ENCODE measurements at places on chromosomes 1 and 21.

DNA sequence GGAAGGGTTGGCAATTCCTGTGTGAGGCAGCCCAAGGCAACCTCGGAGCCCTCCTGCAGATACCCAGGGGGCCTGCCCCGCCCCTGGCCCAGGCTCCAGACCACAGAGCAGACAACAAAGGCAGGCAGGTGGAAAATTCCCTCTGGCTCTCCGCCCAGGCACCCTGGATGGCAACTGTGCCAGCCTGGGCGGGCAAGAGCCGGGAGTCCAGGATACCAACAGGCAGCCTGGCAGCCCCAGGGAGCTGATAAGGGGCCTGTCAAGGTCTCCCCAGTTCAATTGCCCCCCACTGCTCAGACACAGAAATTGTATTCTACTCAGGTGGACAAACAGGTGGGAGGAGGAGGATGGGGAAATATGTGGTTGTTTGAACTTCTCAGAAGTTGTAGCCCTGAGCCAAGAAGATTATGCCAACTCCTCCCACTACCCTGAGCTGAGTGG, 15.4 kb upstream of the GPR37L1 start:
- DNase-seq, result no peak

DNA sequence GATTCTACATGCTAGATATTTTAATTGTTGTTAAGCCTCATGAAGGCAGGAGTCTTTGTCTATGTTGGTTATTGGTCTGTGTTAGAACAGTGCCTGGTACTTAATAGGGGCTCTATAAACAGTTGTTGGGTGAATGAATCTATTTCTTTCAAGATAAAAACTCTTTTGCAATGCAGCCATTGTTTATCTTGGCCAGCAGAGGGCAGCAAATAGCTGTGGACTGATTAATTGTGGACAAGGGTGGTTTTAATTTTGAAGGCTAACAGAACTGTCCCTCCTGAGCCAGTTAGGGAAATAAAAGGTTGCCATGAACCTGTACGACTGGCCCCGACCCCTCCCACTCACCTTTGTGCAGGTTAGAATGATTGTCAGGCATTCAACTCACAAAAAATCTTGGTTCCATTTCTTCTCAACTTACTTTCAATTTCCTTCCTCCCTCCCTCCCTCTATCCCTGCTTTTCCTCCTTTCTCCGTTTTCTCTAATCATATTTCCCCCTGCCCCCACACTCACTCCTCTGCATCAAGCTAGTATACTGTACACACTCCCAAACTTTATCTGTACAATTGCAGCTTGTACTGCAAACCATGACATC, 66.3 kb upstream of the DIRAS3 start:
- no peak for DNase-seq

DNA sequence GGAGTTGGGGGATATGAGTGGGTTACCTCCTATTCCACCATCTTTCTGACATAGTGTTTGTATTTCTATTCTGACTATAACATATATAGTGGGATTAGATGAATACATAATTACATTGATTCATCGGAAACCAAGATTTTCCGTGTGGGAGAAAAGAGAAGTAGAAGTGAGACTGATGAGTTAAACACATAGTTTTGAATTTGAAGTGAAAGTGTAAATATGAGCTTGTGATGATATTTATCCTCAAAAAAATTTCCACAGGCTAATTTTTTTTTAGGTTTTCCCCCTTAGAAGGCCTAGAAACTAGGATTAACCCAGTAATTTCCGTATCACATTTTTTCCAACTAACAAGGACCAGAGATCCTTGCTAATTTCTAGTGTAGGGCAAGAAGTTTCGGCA, 6.9 kb downstream of the CD1B start:
- DNase-seq, result no peak

- no peak for DNase-seq
Observed at GRCh38 chr1:24745711-24746413, 615 bp downstream of the CLIC4 start.

DNA sequence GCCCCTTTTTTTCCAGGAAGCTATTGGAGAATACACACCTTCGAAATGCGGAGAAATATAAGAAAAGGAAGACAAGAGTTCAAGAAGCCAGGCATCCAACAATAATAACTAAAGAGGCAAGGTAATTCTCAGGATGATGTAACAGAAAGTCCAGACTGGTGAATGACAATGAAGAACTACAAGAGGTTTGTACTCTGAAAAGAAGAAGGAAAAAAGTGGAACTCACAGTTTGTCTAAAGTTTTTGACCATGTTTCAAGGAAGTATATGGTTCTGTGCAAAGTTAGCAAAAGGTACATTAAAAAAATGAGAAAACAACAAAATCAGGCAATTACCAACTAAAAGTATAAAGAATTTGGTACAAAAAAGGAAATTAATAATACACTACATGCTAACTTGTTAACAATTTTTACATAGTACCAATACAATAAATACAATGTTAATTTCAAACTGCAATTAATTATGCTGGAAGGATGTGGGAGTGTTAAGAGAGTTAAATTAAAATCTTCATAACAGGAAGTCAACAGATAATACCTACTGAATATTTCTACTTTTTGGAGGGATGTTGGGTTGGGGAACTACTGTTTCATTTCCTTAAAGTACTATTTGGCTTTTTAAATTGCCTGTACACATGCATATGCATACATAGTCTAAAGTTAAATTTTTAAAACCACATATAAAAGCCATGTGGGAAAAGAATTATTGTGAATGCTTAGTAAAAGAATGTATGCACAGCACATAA, 12.9 kb upstream of the CD55 start:
- no peak for DNase-seq

DNA sequence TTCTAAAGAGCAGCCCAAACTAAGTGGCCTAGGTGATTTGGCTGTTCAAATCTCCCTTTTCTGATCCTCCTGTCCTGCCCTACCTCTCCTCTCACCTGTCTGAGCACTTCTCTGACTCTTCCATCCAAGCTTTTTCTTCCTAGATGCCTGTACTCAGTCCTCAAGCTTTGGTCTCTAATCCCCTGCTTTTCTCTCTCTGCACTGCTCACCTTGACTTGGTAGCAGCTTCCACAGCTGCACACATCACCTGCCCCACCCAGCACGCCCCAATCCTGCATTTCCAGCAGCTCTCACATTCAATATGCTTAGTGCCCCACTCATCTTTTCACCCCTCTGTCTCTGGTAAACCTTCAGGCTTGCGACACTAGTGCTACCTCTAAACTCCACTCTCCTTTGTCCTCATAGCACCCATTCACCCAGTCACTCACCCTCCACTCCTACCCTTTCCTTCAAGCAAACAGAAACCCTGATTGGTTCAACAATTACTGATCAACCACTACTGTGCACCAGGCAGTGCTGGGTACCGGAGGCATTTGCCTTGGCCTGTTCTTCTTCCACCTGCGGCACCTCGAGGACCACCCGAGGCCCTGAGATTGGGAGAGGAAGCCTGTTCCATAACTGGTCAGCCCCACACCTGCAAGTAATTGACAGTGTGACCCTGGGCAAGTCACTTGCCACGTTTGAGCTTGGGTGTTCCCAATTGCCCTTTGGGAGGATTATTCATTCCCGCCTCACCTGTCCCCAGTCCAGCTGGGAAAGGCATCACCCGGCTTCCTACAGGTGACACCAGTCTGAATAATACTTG, 136.1 kb upstream of the EDN2 start:
- DNase-seq, result no peak

DNA sequence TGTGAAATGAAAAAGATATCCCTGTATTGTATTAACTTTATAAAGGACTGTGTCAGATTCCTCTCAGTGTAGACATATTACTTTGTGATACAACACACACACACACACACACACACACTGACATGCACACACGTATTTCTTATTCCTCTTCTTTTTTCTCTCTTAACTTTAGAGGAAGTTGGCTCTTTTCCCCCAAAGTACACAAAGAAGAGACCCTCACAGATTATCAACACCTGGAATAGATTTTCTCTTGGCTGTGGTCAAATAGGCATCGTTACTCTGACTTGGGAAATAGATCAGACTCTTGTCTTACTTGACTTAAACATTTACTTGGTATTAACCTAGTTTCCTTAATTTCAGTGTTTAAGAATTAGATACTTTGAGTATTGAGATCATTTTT, 792.8 kb downstream of the ADGRL2 start:
- no peak for DNase-seq

DNA sequence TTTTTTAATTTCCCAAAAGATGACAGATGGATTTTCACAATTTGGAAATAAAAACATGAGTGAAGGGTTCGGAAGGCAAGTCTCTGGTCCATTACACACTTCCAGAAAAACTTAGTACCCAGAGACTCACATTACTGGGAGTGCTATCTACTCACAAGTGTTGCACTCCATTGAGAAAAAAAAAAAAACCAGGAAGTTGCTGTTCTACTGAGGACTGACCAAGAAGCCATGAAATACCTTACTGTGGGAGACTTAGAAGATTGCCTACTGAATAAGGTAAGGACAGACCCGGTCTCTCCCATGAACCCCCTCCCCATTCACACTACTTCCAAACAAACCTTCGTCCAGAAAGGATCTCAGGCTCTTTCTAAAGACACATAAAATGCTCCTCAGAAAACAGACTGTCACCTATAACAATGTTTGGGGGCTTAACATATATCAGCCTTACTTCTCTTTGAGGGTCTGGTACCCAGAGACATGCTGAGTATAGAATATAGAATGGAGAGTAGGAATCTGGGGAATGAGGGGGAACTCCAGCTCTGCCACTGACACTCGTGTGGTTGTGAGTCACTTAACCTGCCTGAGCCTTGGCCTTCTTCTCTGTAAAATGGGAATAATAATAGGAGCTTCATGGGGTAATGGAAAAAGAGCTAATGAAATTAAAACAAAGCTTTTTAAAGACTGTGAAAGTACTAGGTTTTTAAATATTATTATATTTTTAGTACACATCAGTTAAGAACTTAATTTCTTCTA, 1.4 kb downstream of the MAB21L3 start:
- DNase-seq, result no peak

GRCh38 chr1:81435175-81435574, 365.6 kb upstream of the ADGRL2 start:
- no peak for DNase-seq

GRCh38 chr1:183186841-183187240, 777 bp downstream of the LAMC2 start:
- no peak for DNase-seq

- no peak for DNase-seq
Observed at GRCh38 chr1:22292011-22292788, 149.3 kb upstream of the WNT4 start.

DNA sequence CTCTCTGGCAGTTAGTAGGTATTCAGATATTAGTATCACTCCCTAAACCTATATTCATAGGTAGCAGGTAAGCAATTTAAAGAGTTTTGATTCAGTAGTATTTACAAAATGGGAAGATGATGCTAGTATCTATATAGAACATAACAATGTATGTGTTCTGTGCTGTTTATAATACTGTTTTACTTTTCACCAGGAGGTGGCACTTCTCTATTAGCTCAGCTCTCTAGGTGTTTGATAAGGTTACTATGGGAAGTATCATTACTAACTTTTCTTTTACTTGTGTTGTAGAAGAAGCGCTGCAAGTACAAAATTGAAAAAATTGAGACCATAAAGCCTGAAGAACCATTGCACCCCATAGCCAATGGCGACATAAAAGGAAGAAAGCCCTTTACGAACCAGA, 49.4 kb upstream of the FASLG start:
- DNase-seq, result no peak

- no peak for DNase-seq
Observed at GRCh38 chr1:70025846-70026245, 179.5 kb downstream of the LRRC40 start.

DNA sequence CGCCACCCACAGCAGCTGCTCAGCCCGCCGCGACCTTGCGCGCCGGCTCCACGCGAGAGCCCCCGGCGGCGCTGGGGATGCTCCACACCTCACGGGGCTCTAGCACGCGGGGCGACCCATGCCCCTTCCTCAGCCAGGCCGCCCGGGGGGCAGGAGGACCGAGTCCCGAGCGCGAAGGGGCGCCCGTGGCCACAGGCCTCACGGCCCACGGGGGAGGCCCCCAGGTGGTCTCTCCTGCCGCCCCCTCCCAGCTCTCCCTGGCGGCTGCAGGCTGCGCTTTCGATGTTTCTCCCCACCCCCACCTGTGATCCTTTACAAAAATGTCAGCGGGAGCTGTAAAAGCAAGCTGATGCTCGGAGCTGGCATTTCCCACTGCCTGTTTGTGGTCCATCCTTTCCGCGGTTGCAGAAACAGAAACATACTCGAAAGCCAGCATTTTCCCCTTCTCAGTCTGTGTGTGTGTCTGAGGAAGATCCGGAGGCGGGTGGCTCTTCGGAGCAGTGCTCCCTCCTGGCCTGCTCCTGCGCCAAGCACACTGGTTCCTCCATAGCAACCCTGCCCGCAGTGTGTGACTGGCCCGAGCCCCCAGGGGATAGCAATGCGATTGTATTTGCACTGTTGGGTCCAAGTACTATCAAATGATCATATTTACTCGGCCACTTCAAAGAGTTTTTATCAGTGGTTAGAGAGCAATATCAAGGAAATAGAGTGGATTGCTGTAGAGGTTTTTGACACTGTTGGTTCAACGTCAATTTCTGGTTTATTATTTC, 2.1 kb downstream of the KIF26B start:
- DNase-seq, result no peak

- DNase-seq, result no peak
Observed at GRCh38 chr1:159831412-159832141, 4.9 kb downstream of the SLAMF8 start.

- DNase-seq, result no peak
Observed at GRCh38 chr1:216215169-216215568, 208.1 kb downstream of the USH2A start.

DNA sequence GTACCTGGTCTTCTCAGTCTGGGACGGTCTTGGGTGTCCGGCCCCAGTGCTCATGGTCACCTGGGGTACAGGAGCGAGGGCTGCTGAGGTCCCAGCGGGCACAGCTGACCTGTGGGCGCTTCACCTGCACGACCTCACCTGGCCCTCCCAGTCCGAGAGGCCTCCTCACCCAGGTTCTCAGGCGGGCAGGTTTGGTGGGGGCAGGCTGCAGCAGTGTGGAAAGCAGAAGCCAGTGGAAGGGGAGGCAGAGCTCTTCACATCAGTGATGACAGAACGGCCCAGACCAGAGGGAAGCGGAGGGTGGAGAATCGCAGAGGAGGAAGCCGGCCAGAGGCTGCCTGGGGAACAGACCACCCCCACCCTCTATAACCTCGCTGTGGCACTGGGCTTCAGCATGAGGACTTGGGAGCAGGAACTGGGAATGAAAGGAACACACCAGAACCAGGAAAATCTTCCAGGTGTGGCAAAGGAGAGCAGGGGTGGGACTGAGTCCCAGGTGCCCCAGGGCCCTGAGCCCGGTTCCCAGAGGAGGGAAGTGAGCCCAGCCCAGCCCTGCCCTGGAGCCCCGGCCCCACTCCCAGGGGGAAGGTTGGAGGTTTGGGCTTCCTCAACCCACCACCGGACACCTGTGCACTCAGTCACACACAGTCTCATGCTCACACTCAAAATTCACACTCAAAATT, 265.2 kb upstream of the VAMP3 start:
- DNase-seq, result no peak

- no peak for DNase-seq
Observed at GRCh38 chr1:36086529-36087232, 2.0 kb upstream of the ADPRS start.

- DNase-seq, result no peak
Observed at GRCh38 chr1:39333296-39333695, 128.8 kb downstream of the MACF1 start.
